ENCODE measurements at places on chromosomes 7 and 10.
A peak's percentile ranks its signal among the peaks of the same experiment; 100 is the strongest.

DNA sequence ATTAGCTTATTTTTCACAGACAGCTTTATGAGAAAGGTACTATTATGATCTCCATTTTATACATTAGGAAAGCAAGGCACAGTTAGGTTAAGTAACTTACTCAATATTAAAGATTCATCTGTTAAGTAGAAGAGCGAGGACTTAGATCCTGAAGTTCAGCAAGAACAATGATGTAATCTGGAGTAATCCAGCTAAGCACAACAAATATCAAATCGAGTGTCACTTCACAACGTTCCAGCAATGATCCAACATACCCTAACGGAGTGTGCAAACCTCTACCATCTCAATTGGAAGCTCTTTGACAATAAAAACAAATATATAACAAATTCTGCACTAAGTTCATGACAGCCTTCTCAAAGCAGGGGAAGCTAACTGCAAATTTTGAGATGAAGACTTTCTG, 121.3 kb downstream of the CALCR start:
- no peak for DNase-seq

GRCh38 chr10:31782701-31783100, 145.9 kb downstream of the ARHGAP12 start:
- no peak for DNase-seq

- no peak for DNase-seq
Observed at GRCh38 chr10:93039721-93040120, 20.9 kb upstream of the CYP26C1 start.

- no peak for DNase-seq
Observed at GRCh38 chr10:96260014-96260413, 11.4 kb downstream of the BLNK start.

- DNase-seq, result no peak
Observed at GRCh38 chr10:46546591-46547540, 9.6 kb downstream of the GPRIN2 start.

- no peak for DNase-seq
Observed at GRCh38 chr10:20747782-20748181, 149.3 kb downstream of the NEBL start.

- no peak for DNase-seq
Observed at GRCh38 chr10:109616359-109616980, 306.8 kb downstream of the XPNPEP1 start.

DNA sequence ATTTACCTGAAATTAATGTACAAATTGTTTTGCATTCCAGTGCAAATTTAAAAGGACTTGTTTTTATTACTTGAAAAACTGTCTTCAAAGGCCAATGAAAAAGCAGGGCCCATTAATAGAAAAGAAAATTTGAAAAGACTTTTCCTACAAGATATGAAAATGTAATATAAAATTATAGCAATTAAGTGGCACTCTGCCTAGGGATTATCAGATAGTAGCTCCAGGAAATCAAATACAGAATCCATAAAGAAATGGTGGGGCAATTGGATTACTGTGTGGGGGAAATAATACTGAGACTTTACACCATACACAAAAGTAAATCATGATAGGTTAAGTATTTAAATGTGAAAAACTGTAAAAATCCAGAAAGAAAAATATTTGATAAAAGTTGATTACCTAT, 89.7 kb downstream of the GLCCI1 start:
- DNase-seq, result no peak

DNA sequence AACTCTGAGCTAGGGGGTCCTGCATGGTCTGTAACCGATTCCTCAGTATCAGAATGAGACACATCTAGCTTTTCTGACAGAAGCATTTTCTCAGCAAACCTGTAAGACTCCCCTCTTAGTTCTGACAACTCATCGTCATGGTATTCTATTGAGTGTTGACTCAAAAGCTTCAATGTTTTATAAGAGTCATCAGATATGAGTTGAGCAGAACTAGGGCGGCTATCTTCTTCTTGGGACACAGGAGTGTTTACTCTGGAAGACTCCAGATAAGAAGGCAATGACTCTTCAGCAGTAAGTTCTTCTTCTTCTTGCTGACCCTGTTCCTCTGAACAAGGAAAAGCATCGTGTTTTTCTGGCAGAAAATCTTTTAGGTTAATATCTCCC, 167.0 kb upstream of the CCDC6 start:
- no peak for DNase-seq

DNA sequence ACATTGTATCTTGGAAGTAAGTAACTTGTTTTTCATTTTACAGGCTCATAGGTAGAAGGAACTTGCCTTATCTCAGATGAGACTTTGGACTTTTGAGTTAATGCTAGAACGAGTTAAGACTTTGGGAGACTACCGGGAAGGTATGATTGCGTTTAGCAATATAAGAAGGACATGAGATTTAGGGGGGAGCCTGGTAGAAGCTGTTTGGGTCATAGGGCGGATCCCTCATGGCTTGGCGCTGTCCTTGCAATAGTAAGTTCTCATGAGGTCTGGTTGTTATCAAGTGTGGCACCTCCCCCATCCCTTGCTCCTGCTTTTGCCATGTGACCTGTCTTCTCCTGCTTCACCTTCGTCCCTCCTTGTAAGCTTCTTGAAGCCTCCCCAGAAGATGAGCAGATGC, 110.3 kb downstream of the MKX start:
- no peak for DNase-seq

GRCh38 chr7:92809397-92809759, 27.0 kb downstream of the CDK6 start:
- DNase-seq, result no peak

DNA sequence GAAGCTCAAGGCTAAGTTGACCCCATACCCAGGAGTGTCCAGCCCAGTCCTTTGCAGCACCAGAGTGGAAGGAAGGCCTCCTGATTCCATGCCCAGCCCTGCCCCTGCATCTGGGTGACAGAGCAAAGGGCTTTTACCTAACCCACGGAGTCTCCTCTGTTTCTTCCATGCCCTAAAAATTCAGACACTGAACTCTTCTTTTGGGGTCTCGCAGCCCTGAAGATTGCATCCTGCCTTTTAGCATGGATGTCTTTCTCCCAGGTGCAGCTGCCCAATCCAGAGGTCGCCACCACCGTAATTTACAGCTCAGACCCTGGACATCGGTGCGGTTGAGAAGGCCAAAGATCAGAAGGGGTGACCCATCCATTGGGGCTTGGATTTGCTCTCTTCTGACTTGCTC, 50.8 kb downstream of the CXCL12 start:
- DNase-seq, result no peak

- no peak for DNase-seq
Observed at GRCh38 chr10:77554996-77555397, 82.6 kb downstream of the KCNMA1 start.

DNA sequence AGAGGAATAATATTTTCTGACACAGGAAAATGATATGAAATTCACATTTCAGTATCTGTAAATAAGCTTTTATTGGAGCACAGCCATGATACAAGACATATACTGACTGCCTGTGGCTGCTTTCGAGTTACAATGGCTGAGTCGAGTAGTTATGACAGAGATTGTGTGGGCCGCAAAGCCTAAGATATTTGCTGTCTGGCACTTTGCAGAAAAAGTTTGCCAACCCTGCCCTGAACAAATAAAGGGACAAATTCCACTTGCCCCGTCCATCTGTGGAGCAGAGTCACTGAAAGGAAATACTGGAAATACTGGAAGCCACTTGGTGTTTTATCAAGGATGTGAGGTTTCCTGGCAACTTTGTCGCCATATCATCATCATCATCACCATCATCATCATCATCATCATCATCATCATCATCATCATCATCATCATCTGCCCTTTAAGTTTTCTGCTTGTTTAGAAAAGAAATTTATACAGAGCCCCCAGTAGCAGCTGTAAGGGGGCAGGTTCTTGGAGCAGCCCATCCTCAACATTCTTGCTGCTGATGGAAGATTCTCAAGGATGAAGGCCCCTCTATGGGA, 85.8 kb downstream of the TCF7L2 start:
- DNase-seq, result no peak

DNA sequence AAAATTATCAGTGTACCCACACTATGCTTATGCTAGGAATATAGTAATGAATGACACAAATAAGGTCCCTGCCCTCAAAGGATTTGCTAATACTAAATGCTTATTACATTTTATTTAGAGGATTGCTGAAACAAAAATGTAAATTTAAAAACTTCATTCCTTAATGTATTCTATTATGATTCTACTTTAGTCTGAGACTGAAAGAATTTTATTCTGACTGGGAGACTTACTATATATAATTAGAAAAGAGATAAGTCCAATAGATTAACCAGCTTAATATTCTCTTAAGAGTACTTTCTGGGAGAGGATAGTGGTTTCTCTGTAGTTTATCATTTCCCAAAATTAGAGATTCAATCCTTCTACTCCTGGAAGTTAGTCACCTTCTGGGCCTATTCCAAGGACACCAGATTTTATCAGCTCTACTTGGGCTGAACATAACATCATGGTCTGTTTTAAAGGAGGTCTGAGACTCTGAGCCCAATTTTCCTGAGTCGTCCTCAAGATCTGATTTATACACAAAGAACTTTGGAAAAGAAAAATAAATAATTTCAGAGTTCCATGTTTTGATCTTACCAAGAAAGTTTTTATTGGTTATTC, 41.1 kb downstream of the ASZ1 start:
- DNase-seq, result no peak

- no peak for DNase-seq
Observed at GRCh38 chr7:151647006-151647405, 127.3 kb upstream of the RHEB start.

GRCh38 chr7:79296553-79297320, 156.7 kb downstream of the MAGI2 start:
- DNase-seq, result no peak

- DNase-seq, result no peak
Observed at GRCh38 chr7:17205910-17206309, 92.5 kb upstream of the AHR start.

DNA sequence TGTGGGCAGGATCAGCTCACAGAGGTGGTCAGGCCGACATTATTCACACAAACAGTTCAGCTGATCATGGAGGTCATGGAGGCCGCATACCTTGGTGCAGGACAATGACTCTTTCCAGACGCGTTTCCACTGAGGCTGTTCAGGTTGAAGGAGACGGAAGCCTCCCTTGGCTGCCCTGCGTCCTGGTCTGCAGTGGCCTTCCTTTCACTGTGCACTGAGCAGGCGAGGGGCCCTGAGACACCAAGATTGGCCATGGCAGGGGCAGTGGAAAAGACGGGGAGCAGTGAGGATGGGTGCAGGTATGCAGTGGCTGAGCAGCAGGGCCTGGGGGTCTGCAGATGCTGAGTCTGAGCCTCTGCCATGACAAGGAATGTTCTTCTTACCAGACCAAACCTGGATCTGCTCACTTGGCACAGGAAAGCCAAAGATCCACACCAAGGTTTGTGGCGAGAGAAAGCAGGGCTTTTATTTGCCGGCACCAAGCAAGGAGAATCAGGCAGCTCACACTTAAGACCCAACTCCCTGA, 263.3 kb downstream of the GLRX3 start:
- no peak for DNase-seq

DNA sequence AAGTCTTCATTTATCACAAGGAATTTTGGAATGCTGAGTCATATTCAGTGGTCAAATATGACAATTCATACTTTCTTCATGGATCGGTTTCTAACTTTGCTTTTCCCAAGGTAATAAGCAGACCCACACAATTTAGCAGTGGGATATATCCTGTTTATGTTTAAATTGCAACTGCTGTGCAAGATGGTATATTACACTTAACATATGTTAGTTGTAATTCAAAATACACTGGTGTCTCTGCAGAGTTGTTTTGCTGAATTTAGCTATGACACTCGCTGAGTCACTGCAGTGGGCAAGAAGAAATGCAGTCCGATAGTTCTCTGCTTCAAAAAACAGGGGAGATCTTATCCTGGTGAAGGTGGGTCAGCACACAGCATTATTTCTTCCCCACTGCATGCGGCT, 194.8 kb upstream of the PTN start:
- no peak for DNase-seq

GRCh38 chr7:43583424-43584194, 701 bp downstream of the STK17A start:
- peak; percentile 41 for DNase-seq

- no peak for DNase-seq
Observed at GRCh38 chr7:152521420-152522337, 85.9 kb upstream of the KMT2C start.

DNA sequence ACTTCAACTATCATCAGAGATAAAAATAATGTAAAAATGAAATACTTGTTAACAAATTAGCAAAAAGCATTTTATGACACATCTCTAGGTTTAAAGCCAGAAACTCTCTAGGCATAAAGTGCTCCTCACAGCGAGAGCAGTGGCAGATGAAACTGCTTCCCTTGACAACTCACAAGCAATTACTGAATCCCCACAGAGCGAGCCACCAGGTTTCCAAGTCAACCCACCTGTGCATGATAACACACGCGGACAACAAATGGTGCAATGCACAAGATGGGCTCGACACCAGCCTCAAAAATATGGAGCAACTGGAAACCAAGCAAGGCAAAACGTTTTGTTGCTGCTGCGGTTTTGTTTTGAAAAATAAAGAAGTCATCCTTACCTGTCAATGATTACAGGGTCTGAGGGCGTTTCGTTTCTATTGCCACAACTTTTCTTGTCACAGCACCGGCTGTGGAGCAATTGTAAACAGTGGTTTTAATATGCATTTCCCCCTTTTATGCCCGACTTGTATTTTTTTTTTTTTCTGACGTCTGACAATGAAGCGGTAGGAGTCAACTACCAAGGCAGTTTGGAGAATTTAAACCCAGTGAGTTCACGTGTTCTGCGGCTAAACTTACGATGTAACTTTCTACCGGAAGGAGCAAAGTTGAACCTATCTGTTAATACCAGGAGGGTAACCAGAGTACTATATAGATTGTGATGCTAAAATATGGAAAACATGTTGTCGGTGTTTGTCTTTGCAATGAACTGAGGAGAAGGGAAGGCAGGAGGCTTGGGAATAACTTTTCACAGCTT, 7.0 kb downstream of the EBF3 start:
- no peak for DNase-seq

DNA sequence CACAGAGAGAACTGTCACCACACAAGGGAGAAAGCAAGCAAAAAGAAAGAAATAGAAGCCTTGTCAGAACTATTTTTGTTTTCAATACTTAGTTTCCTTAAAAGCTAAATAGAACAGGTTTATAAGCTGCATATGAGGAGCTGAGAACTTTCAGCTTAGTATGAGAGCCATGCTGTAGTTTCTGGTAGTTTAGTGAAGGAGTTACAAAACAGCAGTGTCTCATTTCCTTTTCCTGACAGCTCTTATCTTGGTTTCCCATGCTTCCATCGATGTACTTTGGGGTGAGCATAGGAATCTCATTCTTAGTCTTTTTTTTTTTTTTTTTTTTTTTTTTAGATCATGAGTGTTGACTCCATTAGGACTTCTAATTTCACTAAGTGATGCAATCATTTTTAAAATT, 8.6 kb upstream of the CHRM2 start:
- no peak for DNase-seq

DNA sequence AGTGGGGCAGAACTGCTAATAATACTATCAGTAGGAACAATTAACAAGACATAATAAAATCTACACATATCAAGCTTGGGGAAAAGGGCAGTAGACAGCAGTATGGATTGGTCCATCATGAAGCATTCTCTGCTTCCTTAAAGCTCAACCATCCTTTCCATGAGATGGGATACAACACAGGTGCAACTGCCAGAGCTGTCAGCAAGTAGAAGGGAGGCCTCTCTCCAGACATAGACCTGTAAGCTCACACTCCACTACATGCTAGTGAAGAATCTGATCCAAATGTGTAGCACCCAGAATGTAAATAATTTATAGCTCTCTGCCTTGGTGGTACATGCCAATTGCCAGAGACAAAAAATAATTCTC, 41.5 kb upstream of the ANAPC16 start:
- DNase-seq, result no peak

Measured in activated T-cell treated with anti-CD3 and anti-CD28 coated beads for 4 hours (primary cell).